ENCODE measurements at places on chromosomes 5 and 9.

DNA sequence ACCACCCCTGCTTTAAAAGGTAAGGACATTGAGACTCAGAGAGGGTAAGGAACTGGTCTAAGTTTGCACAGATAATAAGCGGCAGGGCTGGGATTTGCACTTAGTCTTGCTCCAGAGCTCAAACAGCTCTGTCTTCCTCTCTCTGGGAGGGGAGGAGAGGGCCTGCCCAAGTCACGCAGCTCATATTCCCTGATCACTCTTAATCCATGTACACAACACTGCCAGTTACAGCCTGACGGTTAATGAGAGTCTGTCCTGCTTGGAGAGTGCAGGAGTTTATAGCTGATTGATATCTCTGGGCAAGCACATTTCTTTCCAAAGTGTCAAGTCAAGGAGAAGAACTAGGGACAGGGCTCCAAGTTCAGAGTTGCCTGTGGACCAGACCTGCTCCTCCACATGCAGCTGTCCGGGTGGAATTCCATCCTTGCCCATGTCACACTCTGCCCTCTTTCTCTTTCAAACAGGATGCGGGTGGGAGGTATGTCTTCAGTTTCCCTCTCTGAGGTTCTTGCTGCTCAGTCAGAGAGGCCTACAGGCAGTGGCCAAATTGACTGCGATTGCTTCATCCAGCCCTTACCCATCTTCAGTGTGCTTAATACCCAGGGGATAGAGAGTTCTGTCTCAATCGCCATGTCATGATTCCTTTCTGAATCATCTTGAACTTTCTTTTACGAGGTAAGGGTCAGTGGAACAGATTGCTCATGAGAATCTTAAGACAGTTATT lies 54.5 kb downstream of the GALNT12 start:
- no peak for DNase-seq

GRCh38 chr5:88377240-88377639 lies 108.6 kb upstream of the TMEM161B start:
- no peak for DNase-seq

DNA sequence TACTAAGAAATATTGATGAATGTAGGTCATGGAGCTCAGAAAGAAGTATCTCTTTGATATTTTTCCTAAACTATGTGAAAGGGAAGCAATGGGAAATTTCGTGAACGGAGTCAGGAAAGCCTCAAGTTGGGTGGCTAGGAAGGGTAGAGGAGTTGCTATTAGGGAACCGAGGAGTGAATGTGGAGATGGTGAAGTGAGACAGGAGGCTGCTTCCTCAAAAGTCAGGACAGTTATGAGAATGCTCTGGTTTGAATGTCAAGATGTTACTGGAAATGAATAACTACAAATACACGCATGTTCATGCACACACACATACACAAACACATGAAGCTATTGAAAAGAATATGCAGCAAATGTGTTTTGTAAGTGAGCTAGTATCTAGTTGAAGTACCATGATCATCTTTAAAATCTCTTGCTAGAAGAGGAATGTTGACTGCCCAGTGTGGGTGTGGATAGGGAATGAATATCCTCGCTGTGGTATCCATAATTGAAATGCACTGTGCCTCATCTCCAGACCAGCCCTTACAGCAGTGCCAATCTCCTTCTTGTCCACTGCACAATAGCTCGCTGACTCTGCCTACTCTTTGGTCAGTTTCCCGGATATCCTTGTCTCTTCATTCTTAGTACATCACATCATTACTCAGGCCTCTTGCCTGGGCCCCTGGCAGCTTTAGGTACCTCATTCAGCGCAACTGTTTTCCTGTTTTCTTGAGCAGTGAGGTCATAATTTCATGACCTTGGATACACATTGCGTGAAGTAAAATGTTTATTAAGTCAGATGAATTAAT lies 21.9 kb upstream of the PDCD1LG2 start:
- no peak for DNase-seq

- no peak for DNase-seq
Observed at GRCh38 chr5:21701317-21701716, 1151.8 kb downstream of the CDH12 start.

GRCh38 chr5:89728750-89729149 lies 680.8 kb downstream of the CETN3 start:
- DNase-seq, result no peak

DNA sequence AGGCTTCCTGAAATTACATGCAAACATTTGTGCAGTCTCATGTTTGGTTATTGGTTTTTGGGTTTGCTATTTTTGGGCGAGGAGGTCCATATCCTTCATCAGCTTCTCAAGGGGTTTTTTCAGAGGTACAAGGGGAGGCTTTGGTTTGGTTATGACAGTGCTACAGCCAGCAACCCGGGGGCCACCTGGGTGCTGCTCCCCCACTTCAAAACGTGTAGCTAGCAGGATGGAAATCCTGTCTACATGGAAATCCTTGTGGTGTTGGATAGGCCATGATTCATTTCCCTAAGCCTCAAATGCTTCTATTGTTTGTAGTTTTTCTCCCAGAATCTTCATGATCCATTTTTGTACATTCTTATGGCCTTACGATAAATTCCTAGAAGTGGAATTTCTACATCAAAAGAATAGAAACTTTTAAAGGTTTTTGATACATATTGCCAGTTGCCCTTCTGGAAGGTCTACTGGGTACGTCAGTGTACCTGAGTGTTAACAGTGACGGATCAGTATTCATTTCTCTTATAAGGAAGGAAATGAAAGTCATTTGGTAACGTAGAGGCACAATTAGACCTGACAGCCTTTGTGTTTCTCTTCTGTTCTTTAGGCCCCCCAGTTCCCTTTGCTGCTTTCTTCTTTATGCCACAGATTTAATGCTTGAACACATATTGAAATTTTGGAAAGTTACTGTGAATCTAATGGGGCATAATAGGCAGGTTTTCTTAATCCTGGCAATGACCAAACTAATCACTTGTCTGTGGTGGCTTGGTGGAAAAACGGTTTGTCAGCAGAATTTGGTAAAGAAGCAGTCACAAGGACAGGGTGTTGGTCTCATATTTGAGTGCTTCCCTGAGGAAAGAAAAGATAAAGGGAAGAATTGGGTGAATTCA lies 69.7 kb upstream of the ABL1 start:
- DNase-seq, result peak; percentile 45

DNA sequence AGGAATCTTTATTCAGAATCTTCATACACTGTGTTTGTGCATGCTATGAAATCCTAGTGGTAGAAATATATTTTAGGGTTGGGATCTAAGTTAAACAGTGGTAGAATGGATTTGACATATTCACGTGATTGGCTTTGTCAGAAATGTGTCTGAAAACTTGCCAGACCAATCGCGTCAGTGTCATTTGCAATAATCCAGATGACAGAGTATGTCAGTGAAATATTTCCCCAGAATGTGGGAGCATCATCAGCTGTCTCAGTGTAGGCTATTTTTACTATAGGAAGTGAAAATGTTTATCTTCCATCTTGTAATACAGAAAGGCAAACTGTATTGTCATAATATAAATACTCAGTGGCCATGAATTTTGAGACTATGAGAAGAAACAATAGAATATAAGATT lies 220.6 kb upstream of the EDIL3 start:
- no peak for DNase-seq

- no peak for DNase-seq
Observed at GRCh38 chr5:6636293-6636692, 3.1 kb downstream of the SRD5A1 start.

GRCh38 chr9:121744002-121744686 lies 92.7 kb downstream of the DAB2IP start:
- no peak for DNase-seq

GRCh38 chr5:94754824-94755223 lies 136.4 kb downstream of the SLF1 start:
- DNase-seq, result no peak

DNA sequence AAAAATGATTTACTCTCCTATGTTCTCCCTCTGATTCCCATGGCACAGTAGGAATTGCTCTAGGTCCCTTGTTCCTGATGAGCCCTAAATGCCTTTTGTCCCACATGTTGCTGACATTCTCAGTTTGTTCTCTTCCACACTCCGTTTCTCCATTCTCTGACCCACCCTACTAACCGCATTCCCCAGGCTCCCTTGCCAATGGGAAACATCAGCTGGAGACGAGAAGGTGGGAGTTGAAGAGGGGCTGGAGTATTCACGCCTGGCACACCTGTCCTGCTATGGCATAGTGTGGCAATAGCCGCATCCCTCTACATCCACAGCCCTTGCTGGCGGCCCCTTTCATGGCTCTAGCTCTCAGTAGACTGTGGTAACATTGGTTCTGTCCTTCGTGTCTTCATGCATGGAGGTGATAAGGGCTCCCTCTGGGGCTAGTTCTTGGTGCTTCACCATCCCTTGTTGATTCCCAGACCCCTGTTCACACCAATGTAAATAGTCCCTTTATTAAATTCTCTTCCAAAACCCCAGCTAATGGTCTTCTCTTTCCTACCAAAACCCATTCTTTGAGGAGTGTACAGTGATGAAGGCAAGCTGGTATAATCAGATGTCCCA lies 16.4 kb upstream of the ARL15 start:
- DNase-seq, result no peak

GRCh38 chr5:137800700-137801411 lies 46.7 kb upstream of the HNRNPA0 start:
- DNase-seq, result no peak

DNA sequence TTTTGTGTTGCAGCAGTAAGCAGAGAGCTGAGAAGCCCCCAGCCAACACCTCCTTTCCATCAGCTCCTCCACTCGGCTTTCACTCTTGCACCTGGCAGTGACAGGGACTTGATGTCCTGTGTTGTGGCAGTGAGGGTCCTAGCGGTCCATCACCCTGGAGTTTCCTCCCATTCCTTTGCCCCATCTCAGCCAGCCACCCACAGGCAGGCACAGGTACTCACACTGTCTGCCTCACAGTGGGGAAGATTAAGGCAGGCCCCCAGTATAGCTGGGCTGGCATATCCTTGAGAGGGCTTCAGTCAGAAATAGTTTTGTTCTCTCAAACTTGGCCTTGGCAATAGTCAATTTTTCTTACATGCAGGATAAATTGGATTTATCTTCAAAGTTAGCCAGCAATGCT lies 362.7 kb downstream of the GADD45G start:
- no peak for DNase-seq

- no peak for DNase-seq
Observed at GRCh38 chr5:169653091-169653490, 16.0 kb downstream of the DOCK2 start.

GRCh38 chr9:114861273-114861672 lies 55.4 kb upstream of the TNFSF15 start:
- no peak for DNase-seq

- no peak for DNase-seq
Observed at GRCh38 chr5:98096155-98096554, 677.3 kb upstream of the RGMB start.

- DNase-seq, result no peak
Observed at GRCh38 chr5:147179562-147180147, 55.2 kb upstream of the STK32A start.

DNA sequence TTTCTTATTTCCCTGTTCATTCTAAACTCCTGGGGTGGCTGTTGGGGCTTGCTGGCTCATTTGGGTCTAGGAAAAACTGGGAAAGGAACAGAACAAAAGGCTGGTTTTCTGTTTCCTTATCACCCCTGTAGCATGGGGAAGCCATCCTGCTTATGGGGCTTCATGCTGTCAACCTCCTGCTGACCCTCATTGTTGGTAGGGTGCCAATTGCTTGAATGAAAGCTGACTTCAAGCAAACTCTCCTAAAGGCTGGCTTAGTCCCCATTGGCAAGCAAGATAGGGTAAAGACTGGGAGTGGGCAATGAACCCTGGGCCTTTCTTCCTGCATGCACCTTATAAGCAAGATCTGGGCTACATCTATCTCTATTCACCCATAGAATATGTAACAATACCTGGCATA lies 511.6 kb downstream of the DMAC1 start:
- DNase-seq, result no peak

DNA sequence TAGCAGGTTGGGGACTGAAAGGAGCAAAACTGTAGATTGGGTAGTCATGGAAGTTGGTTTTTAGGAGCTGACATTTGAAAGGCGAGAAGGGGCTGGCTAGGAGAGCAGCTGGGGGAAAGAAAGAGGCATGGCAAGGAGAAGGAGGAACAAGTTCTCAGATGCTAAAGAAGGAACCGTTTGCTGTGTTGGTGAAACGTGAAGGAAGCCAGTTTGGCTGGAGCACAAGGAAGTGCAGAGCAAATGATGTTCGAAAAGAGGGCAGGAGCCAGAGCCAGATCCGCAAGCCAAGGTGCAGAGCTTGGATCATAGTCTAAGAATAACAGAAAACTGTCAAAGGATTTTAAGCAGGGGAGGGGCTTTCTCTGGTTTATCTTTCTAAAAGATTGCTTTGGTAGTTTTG lies 276.6 kb downstream of the ASTN2 start:
- DNase-seq, result no peak

- no peak for DNase-seq
Observed at GRCh38 chr9:22343218-22343611, 103.4 kb upstream of the DMRTA1 start.

GRCh38 chr9:131719262-131719908 lies 20.5 kb downstream of the RAPGEF1 start:
- DNase-seq, result no peak

- DNase-seq, result no peak
Observed at GRCh38 chr9:104240890-104241289, 146.8 kb downstream of the SMC2 start.

- DNase-seq, result no peak
Observed at GRCh38 chr9:86575825-86576525, 221.8 kb upstream of the TUT7 start.

DNA sequence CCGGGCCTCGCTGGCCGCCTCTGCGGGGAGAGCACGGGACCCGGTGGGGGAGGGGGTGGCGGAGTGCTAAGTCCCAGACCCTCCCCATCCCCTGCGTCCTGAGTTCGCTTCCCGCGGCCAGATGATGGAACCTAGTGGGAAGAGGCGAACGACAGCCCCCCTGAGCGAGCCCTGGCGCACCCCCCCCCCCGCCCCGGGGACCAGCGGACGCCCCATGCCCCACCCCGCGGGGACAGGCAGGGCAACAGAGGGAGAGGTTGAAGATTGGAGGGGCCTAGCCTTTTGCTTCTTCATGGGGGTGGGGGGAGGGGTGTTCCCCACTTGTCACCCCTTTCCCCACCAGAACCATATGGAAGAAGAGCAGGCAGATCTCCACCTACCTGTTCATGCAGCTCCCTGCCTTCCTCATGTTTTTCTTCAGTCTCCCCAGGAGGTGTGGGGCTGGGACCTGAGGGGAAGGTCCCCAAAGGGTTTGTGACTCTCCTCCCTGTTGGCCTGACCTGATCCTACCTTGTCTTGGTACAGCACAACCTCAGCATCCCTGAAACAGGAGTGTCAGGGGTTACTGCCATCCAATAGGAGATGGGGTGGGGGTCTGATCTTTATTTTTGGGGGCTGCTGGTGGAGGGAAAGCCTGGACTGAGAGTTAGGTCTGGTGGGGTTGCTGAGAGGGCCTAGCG lies 485 bp downstream of the FAM53C start:
- DNase-seq, result no peak

- DNase-seq, result no peak
Observed at GRCh38 chr9:95215336-95215898, 102.1 kb downstream of the FANCC start.

DNA sequence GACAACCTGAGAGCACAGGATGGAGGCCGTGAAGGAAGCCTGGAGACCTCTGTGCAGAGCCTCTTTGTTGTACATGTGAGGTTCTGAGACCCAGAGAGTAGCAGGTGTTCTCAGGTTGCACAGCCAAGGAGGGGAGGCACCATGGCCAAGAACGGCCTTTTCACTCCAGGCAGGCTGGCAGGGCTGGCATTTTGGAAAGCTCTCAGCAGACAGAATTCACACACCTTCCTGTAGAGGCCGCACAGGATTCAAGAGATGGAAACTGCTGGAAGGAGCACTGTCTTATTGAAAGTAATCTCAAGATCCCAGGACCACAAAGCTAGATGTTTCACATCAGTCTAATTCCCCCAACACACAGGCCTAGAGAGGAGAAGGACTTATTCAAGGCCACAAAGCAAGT lies 52.8 kb upstream of the XPA start:
- no peak for DNase-seq

GRCh38 chr9:110408598-110408997 lies 70.9 kb upstream of the TXNDC8 start:
- DNase-seq, result no peak
